ENCODE measurements at places on chromosomes 12 and 14. TPM values are rescaled to one million over a fixed set of nuclear protein-coding genes. Genes with fewer than 3 reads are reported as not detected.

The GPR84 gene
- total RNA-seq, result not detected

The TAS2R42 gene
- not detected for total RNA-seq

The TAS2R8 gene
- total RNA-seq, result not detected

The PARPBP gene
- 13.5 TPM for total RNA-seq

The APOLD1 gene
- 38.9 TPM for total RNA-seq

The OR4E2 gene
- total RNA-seq, result not detected

The C12orf54 gene
- not detected for total RNA-seq

The ART4 gene
- 91.9 TPM for total RNA-seq

The PLXNC1 gene
- total RNA-seq, result 0.13 TPM

The C12orf50 gene
- total RNA-seq, result not detected

The LMNTD1 gene
- under 0.01 TPM for total RNA-seq

The ENDOU gene
- total RNA-seq, result under 0.01 TPM

The MUCL1 gene
- not detected for total RNA-seq

The GARIN6 gene
- not detected for total RNA-seq

The FAM222A gene
- 0.26 TPM for total RNA-seq

The IL22 gene
- not detected for total RNA-seq

The EML5 gene
- total RNA-seq, result 0.13 TPM

The ISM2 gene
- total RNA-seq, result under 0.01 TPM

The SDSL gene
- 3.3 TPM for total RNA-seq

The PMEL gene
- 0.63 TPM for total RNA-seq

The FGF6 gene
- not detected for total RNA-seq

The CAPZA3 gene
- not detected for total RNA-seq

The KCNA5 gene
- not detected for total RNA-seq

The CIROP gene
- total RNA-seq, result not detected

The PPP1R36 gene
- total RNA-seq, result 0.38 TPM

The E2F7 gene
- 7.6 TPM for total RNA-seq

The KRT82 gene
- total RNA-seq, result not detected

The SERPINA10 gene
- total RNA-seq, result not detected

The GPR132 gene
- total RNA-seq, result under 0.01 TPM

The DENND5B gene
- 5.9 TPM for total RNA-seq

The FGD4 gene
- 9.2 TPM for total RNA-seq

The KRT79 gene
- total RNA-seq, result not detected

The SVOP gene
- not detected for total RNA-seq

The SLC17A8 gene
- not detected for total RNA-seq

The MAPKAPK5 gene
- 17.8 TPM for total RNA-seq

The CRACR2A gene
- 15.4 TPM for total RNA-seq

The LBHD2 gene
- total RNA-seq, result not detected

Data from dermis microvascular lymphatic vessel endothelial cell (primary cell).